ENCODE measurements at places on chromosomes 4 and X. TPM values are rescaled to one million over a fixed set of nuclear protein-coding genes. Genes with fewer than 3 reads are reported as not detected.
A peak's percentile ranks its signal among the peaks of the same experiment; 100 is the strongest.

Gene SYP
- 1.1 TPM for total RNA-seq

Gene ARMCX4
- 1.2 TPM for total RNA-seq

Gene POLA1
- 37.0 TPM for total RNA-seq

Gene WDR17
- total RNA-seq: 0.37 TPM

DNA sequence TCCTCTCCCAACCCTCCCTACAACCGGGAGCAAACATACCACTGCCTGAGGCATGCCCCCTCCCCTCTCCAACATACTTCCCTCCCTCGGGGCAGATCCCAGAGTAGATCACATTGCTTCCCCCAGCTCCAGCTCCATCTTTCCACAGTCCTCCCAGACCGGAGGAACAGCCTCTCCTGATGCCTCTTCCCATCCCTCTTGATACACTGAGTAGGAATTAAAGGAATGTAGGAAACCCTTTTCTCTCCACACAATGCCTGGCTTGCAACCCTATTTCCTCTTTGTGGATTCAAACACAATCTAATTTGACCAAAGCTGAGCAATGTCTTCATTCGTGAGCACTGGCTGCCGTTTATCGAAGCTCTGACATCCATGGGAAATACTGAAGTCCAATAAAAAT, 339.8 kb downstream of the BCOR start:
- DNase-seq: no peak

- no peak for DNase-seq
Observed at GRCh38 chr4:86685401-86685800, 91.3 kb downstream of the PTPN13 start.

DNA sequence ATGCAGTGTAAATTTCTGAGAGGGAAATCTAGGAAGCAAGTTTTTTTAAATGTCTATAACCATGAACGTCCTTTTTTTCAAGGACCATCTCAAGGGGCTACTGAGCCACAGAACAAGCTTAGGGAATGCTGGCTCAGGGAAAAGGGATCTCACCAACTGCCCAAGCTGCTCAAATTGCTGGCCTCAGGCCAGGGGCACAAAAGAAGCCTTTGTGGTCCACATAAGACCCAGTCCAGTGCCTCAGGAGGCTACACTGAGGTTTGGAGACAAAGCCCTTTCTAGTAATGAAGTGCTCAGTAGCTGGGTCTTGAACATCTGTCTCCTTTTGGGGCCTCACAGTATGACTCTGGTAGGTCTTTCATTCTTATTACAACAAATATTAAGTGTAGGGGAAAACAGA, 305.5 kb downstream of the RAB28 start:
- DNase-seq: no peak

DNA sequence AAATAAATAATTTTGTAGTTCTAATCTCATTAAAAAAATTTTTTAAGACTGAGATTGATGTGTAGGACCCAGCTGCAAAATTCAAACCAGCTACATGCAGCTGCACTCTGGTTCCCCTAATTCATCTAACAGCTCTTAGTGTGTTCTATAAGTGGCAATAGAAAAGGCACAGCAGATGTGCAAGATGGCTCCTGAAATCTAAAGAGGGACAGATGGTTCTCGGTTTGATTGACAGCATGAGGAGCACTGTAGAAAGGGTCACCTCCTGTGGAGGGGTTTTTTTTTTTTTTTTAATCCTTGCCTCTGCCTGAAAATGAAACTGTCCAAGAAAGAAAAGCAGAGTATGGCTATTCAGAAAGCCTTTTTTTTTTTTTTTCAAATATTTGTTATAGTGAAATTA, 16.9 kb upstream of the OCIAD1 start:
- no peak for DNase-seq

DNA sequence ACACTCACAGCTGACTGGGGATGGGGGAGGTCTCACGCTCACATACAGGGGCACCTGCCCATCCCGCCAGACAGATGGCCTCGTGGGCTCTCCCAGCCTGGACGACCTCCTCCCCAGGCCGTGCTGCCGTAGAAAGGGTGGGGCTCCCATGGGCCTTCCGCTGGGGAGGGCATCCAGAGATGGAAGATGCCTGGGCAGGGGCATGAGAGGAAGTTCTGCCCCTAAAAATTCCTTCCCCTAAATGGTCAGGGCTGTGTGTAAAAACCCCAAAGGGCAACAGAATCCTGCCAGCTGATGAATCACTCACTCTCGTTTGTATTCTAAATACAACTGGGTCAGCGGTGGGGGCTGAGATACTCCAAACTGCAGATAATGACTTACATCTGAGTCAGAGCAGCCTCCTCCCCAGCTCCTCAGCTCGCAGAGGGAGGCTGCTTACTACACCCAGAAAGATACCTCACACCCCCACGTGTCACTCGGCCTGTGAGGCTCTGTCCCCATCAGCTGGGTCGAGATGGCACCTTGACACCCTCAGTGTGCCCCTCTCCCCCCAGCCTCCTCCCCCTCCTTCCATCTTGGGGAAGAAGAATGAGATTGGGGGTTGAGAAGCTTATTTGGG, 10.1 kb downstream of the WDR1 start:
- peak; percentile 66 for DNase-seq

GRCh38 chr4:156803056-156803455, 168.5 kb downstream of the PDGFC start:
- DNase-seq: no peak

GRCh38 chrX:113059714-113060113, 219.1 kb upstream of the AMOT start:
- DNase-seq: no peak

GRCh38 chr4:56465599-56466295, 1.7 kb upstream of the SRP72 start:
- no peak for DNase-seq

GRCh38 chr4:160811956-160812355, 1351.8 kb downstream of the FSTL5 start:
- DNase-seq: no peak

Data from activated CD8-positive, alpha-beta T cell treated with anti-CD3 and anti-CD28 coated beads, Interleukin-2, amount 10 ng/mL, durations not matched to agents 7 days and 5 days (primary cell).